ENCODE measurements at places on chromosomes 1 and 21.
A peak's percentile ranks its signal among the peaks of the same experiment; 100 is the strongest.

DNA sequence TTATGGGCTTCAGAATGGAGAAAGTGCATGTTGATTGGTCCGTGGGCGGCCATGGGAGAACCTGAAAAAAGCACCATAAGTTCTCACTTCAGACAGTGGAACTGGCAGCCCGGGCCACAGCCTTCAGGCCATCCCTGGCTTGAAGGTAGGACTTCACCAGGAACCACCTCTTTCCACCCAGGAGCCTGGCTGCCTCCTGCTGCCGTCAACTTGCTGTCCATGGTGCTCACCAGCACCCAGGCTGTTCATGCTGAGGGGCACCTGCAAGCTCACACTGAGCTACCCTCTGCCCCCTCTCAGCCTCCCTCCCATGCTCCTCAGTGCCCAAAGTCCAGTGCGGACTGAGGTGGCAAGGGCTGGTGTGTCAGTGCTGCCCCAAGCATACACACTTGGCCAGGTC lies 12.9 kb upstream of the FNBP1L start:
- no peak for DNase-seq

GRCh38 chr1:248862998-248863881 lies 4.4 kb upstream of the ZNF692 start:
- peak; percentile 61 for DNase-seq

DNA sequence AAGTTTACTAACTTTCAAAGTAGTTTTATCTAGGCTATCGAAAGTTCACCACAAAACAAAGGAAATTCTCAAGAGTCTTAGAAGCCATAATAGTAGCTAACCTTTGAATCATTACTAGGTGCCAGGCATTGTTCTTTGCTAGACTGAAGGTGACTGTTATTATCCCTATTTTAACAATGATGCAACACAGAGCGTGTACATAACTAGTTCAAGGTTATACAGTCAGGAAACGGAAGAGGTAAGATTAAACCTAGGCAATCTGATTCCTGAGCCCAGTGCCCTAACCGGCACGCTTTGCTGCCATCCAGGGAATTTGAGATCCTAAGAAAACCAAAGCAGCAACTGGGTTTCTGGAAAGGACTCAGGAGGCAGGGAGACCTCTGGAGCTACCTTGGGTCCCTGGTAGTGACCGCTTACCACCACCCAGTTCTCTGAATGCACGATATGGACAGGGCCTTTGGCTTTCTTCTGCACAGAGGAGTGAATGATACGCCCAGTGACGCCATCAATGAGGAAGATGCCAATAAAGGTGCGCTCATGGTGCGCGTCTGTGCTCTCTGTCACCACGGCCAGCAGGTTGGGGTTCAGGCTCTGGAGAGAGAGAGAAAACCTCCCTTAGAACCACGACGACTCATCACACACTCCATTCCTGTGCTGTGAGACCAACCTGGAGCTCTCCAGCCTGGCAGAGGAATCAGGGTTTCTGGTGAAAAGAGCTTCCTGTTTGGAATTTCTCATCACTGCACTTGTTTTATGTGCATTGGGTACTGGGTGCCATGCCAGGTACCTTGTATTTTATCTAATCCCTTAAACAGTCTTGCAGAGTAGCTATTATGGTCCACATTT lies 13.1 kb upstream of the UBR4 start:
- no peak for DNase-seq

DNA sequence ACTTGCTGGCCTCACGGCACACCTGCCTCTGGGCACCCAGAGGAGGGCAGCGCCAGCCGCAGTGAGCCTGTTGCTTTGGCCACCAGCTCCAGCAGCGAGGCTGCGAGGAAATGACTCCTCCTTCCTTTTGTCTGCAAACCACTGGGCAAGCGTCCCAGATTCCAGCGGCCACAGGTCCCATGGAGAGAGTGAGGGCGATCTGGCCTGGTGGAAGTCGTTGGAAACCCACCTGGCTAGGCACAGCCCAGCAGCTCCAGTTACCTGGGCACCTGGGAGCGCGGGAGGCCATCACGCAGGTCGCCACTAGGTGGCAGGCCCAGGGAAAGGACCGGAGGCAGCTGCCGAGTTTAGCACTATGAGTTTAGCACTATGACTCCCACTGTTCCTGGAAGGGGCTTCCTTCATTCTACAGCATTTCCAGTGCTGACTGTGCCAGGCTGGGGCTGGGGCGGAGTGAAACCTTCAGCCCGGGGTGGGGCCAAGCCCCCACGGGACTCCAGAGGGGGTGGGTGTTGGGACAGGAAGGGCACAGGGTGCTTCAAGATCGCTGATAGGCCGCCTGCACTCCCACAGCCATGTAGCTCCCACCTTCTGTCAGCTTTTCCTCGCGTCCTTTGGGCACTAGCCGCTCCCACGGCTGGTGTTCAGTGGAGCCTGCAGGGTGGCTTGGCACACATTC lies 1.1 kb upstream of the ESPN start:
- peak; percentile 65 for DNase-seq

DNA sequence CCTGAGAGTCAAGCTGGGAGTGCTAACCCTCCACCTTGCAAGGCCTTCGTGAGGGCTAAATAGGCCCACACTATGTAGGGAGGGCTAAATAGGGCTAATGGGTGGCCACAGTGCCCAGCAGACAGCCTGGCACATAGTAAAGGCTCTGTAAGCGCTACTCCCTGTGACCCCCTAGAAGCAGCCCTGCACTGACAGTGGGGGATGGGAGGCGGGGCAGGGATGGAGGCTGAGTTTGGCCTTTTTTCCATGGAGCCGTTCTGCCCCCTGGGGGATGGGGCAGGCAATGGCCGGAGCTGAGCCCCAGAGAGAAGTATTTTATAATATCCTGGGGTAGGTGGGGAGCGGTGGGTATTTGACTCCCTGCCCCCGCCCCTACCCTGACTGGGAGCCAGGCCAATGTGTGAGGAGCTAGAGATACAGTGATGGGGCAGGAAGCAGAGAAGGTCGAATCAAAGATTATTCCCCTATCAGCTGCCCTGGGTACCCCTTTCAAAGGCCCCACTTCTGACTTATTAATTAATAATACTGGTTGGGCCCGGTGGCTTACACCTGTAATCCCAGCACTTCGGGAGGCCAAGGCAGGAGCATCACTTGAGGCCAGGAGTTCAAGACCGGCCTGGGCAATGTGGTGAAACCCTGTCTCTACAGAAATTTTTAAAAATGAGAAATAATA lies 42.3 kb downstream of the LACTBL1 start:
- DNase-seq = no peak

DNA sequence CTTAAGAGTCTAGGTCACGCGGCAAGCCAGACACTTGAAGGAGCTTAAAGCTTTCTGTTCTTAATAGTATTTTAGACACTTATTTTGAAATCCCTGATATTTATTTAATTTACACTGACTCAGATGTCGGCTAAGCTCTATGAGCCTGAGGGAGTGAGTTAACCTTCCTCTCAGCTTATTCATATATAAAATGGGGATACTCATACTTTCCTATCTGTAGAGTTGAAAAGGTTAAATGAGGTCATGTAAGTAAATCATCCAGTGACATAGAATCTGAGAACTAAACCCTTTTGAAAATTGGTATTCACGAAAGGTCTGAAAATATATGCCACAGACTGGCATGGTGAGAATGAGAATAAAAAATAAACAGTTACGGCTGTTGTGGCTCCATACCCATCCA lies 1.4 kb upstream of the GPR161 start:
- DNase-seq = no peak

DNA sequence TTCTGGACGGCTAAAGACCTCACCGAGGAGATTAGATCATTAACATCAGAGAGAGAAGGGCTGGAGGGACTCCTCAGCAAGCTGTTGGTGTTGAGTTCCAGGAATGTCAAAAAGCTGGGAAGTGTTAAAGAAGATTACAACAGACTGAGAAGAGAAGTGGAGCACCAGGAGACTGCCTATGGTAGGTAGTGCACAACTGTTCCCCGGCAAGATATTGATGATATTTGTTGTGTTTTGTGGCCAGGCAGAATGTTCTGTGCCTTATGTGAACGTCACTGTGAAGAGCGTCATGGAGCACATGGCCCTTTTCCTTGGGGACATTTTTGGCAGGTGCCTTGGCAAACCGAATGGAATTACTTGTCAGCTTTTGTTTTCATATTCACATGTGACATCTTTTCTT lies 191.7 kb downstream of the DISC1 start:
- DNase-seq = no peak

DNA sequence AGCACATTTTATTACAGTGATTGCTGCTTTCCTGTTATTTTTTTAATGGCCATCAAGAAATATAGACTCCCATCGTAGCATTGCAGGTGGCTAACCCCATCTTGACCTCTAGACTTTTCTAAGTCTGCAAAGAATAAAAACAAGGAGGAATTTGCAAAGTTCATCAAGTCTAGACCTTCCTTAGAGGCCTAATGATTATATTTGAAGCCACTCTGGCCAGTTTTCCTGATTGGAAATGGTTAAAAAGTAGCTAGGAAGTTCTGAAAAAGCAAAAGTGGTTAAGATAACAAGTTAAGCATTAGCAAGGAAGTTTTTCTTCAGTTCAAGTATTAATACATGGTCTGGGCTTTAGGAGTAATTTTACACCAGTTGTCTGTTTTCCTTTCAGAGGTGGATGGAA lies 16.7 kb upstream of the KCNJ15 start:
- DNase-seq = no peak

DNA sequence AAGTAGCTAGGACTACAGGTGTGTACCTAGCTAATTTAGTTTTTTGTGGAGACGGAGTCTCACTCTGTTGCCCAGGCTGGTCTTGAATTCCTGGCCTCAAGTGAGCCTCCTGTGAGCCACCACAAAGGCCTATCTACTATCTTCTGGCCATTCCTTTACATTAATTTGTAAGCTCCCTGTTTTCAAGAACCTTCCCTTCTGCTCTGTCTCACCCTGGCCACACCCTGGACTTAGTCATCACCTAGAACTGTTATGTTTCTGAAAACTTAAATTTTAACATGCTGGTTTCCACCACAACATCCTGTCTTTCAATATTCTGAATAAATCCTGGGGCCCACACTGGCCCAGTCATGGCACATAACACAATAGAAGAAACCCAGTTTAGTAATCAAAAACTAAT lies 4.9 kb upstream of the B4GALT3 start:
- DNase-seq = peak; percentile 38

DNA sequence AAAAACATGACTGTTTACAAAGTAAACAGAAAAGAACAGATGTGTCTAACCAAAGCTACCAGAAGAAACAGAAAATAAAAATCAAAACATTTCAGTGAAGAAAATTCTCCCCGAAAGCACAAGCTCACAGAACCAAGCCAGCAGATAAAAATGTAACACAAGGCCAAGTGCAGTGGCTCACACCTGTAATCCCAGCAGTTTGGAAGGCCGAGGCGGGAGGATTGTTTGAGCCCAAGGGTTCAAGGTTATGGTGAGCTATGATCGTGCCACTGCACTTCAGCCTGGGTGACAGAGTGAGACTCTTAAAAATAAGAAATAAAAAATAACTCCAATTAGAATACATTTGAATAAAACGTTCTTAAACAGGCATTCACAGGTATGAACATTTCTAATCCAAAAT lies 19.1 kb upstream of the DDOST start:
- DNase-seq = no peak

DNA sequence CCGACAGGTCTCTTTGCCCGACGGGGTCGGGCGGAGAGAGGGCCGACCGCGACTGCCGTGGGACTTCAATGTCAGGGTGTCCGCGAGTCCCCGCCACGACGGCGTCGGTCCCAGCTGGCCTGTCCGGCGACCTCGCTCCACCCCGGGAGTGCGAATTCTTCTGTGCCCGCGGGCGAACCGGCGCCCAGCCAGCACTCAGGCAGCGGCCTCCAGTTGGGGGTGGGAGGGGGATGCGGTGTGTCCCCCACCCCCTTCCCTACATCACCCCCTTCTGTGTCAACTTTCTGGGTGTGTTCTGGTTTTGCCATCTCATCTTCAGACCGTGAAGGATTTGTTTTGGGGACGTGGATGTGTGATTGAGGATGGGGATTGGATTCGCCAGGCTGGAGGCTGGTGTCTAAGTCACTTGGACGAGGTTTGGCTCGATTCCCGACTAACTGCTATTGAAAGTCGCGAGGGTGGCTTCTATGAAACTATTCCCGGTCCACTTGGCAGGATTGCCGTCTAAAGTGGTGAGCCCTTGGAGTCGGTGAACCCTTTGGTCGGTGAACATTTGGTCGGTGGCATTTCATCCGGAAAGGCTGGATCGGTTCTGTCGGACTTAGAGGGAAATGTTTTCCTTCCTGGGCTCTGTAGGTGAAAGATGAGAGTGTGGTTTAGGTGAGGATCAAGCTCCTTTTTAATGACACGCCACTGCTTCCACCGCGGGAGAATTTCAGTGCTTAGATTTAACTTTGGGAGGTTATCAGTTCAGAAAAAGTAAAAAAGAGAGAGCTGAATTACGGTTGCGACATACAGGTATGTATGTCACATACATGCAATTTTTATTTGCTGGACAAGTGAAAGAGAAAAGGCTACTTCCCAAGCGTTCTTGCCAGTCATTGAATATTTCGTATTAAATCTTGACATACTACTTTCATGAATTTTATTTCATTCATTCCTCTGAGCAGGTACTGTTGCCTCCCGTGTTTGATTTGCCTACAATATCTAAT lies 771 bp downstream of the ABCD3 start:
- no peak for DNase-seq

- DNase-seq = no peak
These were observed 10.7 kb upstream of the HNRNPU start for GRCh38 chr1:244874974-244875579.

GRCh38 chr1:911875-912739 lies 11.6 kb upstream of the SAMD11 start:
- DNase-seq = no peak

GRCh38 chr1:6602669-6603237 lies at the start of gene KLHL21:
TSS of gene KLHL21 (minus strand) at chr1:6602869. CDS start at chr1:6602817, 52 bp downstream.
- DNase-seq = peak; percentile 87

GRCh38 chr1:14543191-14543840 lies 55.2 kb upstream of the KAZN start:
- no peak for DNase-seq

Measured in activated T-helper 9 cell treated with anti-CD3 and anti-CD28 coated beads, Interleukin-2, amount 50 U/mL, for 16 hours (primary cell).